ENCODE measurements at places on chromosomes 7 and 10.

DNA sequence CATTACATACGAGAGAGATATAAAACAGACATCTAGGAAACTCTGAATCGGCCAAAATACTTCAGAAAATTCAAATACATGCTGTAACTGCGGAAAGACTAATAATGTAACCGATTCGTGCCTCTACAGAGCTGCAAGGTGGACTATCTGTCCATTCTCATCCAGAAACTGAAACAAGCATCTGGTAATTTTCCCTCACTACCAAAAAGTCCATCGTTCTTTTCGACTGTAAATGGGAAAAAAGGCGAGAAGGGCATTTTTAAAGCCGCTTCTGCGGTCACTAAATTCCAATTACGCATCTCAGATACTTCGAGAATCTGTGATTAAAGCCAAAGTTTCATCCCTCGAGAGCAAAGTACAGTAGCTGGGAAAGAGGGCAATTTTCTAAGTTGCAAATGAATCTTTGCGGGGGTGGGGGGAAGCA, 1.3 kb downstream of the OGA start:
- no peak for DNase-seq

GRCh38 chr7:30074422-30075030, 46.3 kb downstream of the PLEKHA8 start:
- no peak for DNase-seq

DNA sequence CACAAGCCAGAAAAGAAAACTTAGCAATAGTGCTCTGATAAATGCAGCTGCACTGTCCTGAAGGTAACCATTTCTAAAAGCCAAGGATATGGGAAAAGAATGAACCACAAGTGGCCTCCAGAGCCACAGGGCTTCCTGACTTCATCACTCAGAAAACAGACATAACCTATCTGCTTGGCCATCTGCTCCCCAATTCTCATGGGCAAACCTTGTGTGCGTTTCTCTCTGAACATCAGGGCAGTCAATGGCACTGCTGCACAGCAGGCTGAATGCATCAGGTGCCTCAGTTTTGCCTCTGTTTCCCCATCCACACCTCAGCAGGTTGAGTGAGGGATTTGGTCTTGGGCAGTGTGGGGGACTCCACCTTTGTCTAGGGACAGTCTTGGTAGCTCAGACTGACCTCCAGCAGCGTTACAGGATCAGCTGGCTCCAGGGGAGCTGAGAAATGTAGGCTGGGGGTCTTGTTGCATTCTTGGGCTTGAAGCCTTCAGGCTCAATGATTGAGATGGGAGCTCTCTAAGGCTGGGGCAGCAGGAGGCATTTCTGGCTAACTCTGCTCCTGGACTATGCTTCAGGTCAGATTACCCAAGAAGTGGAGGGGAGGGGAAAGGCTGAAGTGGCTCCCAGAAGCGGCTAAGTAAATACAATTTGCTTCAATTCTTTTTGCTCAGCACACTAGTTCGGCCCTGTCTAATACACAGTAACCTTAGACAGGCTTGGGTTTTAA, 23.6 kb upstream of the PDLIM1 start:
- DNase-seq: no peak

DNA sequence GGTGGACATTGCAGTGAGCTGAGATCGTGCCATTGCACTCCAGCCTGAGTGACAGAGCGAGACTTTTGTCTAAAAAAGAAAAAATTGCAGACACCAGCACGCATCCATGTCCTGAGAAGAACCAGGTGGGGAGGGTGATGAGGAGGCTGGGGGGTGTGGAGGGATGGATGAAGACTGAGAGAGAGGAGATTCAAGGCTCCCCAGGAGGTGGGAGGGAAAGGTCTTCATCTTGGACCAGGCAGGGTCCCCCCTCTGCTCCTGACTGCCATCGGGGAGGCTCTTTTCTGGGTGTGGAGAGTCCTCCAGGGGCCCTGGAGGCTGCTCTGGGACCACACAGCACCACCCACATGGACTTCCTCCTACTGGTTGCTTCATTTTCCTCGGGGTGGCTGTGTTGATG, 1.5 kb downstream of the SCART1 start:
- no peak for DNase-seq

DNA sequence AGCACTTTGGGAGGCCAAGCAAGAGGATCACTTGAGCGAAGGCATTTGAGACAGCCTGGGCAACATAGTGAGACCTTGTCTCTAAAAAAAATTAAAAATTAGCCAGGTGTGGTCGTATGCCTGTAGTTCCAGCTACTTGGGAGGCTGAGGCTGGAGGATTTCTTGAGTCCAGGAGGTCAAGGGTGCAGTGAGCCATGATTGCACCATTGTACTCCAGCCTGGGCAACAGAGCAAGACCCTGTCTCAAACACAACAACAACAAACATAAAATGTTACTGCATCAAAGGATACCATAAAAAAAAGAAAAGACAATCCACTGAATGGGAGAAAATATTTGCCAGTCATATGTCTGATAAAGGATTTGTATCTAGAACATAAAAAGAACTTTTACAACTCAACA, 60.5 kb downstream of the TACR2 start:
- no peak for DNase-seq

DNA sequence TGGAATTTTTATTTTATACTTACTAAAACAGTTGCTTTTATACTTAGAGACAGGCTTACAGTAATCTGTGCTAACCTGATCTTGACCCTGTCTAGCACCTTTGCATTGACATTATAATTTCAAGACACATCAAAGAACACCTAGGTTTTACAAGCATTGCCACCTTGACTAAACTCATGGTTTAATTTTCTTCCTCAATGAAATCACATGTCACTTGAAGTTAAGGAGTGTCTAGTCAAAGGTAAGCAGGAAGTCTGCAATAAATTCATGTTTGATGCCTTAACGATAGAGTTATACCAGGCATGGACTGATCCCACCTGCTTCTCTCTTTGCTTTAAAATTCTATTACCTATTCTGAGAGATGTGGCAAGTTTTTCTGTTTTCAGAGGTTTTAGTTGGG, 62.4 kb downstream of the ZNF800 start:
- no peak for DNase-seq

DNA sequence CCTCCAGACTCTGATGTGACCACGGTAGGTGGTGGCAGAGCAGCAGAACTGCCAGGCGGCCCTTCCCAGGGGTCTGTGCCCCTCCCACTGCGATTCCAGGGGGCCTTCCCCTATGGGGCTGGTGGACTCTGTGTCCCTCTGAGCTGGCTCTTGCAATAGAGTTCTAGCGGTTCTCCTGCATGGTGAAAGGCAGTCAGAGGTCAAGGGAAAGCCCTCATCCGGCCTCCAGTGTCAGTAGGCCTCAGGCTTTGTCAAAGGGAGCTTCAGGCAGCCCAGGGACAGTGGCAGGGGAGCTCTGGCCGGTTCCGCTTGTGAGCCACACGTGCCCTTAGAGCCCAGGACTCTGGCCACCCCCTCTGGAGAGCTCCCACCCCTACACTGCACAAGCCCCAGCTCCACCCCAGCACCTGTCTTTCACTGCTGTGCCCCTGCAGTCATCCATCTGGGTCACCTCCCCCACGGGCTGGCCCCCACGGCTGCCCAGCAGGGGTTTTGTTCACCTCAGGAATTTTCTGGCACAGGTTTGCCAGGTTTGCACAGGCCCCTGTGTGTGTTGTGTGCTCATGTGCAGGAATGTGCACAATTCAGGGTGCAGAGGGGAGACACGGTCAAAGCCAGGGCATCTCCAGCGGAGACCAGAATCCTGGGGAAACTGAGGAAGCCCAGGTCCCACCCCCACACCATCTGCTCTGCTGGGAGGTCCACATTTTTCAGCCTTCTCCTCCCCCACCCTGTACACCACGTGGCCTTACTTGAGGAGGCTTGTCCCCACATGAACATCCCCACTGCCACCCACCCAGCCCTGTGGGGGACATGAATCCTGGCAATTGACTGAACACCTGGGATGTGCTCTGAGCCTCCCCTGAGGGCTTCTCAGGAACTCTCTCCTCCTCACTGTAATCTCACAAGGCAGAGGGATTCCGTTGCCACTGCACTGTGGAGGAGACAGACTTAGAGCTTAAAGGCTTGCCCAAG, 23.8 kb downstream of the C10orf105 start:
- DNase-seq: no peak

DNA sequence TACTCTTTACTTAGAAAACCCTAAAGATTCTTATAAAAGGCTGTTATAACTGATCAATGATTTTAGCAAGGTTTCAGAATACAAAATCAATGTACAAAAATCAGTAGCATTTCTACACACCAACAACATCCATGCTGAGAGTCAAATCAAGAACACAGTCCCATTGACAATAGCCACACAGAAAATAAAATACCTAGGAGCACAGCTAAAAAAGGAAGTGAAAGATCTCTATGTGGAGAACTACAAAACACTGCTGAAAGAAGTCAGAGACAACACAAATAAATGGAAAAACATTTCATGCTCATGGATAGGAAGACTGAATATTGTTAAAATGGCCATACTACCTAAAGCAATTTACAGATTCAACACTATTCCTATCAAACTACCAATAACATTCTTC, 427.0 kb downstream of the KCNMA1 start:
- DNase-seq: no peak

GRCh38 chr10:32408690-32409089, 37.2 kb upstream of the CCDC7 start:
- DNase-seq: no peak

DNA sequence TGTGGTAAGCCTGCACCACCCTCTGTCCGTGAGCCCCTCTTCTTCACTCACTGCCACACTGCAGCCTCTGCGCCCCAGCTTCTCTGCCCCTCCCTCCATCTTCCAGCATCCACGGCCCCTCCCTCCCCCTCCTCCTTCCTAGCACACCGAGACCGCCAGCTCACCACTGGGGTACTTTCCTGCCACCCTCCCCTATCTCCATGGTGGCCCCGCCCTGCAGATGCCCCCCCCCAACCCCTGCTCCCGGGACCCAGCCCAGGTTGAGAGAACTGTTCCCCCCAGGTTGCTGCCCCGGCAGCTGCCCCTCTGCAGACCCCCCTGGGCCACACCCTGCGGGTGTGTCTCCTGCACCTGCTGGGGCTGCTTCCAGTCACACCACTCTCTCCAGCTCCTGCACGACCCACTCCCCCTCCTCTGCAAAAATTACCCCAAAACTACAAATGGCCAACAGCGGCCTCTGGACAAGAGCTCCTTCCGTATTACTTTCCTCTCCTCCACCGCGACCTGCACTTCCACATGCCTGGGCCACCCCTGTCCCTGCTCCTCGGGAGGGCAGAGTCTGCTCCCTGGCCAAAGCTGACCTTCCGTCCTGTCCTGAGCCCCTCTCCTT, 209.2 kb upstream of the PPP2R2D start:
- no peak for DNase-seq

- no peak for DNase-seq
These were observed 83.7 kb upstream of the GLCCI1 start for GRCh38 chr7:7884855-7885254.

DNA sequence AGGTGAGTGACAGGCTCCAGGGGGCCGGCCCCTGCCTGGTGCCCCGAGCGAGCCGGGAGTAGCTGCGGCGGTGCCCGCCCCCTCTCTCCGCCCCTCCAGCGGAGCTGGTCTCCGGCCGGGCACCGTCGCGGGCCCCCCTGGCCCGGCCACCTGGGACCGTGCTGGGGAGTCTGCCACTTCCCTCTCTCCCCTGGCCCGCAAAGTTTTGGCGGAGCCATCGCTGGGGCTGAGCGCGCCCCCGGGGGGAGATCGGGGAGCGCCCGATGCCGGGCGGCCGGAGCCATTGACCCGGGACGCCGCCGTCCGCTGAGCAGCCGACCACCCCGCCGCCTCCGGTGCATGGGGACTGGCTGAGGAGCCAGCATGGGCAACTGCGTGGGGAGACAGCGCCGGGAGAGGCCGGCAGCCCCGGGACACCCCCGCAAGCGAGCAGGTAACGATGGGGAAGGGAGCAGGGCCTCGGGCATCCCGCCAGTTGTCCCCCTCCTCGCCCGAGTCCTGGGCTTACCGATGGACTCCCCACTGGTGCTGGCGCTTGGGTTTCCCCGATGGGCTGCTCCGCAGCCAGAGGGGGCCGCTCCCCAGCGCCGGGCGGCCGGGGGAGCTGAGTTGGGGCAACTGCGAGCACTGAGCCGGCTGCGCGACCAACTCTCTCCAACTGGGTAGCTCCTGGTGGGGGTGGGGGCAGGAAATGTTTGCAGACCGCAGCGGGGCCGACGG, at the start of gene UBTD1:
Gene UBTD1 (plus strand): TSS at position 84 of the 720 bp plus-strand sequence. CDS start 280 bp downstream, at position 364.
- DNase-seq: no peak

- no peak for DNase-seq
These were observed 757.9 kb downstream of the GRID1 start for GRCh38 chr10:85608706-85609105.

DNA sequence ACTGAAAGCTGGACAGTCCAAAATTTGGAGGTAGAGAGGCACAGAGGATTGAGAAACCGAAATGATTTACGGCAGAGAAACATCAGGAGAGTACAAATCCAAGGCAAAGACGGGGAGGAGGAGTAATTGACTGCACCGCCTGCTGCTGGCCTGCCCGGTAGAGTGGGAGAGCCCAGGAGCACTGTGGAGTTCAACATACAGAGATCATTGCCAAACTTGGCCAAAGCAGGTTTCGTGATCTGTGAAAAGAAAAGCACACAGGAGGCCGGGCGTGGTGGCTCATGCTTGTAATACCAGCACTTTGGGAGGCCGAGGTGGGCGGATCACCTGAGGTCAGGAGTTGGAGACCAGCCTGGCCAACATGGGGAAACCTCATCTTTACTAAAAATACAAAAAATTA, 306.0 kb upstream of the PFKP start:
- DNase-seq: no peak

DNA sequence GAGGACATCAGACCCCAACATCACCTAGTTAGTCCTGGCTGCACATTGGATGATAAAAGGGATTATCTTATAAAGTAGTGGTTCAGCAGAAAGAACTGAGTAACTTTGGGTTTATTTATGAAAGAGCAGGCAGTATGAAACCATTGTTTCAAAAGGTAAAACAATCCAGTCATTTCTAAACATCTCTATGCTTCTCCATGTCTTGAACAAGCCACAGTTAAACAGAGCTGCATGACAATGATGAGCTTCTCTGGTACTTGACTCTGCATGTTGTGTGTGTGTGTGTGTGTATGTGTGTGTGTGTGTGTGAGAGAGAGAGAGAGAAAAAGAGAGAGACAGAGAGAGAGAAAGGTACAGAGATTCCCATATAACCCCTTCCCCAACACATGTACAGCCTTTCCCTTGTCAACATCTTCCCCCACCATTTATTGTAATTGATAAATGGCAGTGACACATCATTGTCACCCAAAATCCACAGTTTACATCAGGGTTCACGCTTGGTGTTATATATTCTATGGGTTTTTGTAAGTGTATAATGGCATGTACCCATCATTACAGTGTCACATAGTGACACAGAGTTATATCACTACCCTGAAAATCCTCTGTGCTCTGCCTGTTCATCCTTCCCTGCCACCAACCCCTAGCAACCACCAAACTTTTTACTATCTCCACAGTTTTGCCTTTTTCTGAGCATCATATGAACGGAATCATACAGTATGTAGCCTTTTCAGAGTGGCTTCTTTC, 32.8 kb upstream of the SLC18A3 start:
- DNase-seq: no peak

GRCh38 chr10:77498210-77498609, 139.4 kb downstream of the KCNMA1 start:
- DNase-seq: no peak

- DNase-seq: no peak
These were observed 5.5 kb downstream of the ANXA11 start for GRCh38 chr10:80199828-80200227.

GRCh38 chr7:149664666-149665065, 108.7 kb downstream of the ZNF467 start:
- DNase-seq: no peak

- DNase-seq: no peak
These were observed 486.0 kb upstream of the GALNT17 start for GRCh38 chr7:70645876-70646351.

All from stimulated activated CD4-positive, alpha-beta T cell treated with anti-CD3 and anti-CD28 coated beads, Interleukin-1b, Interleukin-23, amount 100 ng/mL, for 4 hours (primary cell).